Stimulated activated CD8-positive, alpha-beta memory T cell treated with anti-CD3 and anti-CD28 coated beads, Interleukin-4, amount 100 ng/mL, for 4 hours (primary cell): ENCODE measurements at places on chromosomes 13 and 19.

DNA sequence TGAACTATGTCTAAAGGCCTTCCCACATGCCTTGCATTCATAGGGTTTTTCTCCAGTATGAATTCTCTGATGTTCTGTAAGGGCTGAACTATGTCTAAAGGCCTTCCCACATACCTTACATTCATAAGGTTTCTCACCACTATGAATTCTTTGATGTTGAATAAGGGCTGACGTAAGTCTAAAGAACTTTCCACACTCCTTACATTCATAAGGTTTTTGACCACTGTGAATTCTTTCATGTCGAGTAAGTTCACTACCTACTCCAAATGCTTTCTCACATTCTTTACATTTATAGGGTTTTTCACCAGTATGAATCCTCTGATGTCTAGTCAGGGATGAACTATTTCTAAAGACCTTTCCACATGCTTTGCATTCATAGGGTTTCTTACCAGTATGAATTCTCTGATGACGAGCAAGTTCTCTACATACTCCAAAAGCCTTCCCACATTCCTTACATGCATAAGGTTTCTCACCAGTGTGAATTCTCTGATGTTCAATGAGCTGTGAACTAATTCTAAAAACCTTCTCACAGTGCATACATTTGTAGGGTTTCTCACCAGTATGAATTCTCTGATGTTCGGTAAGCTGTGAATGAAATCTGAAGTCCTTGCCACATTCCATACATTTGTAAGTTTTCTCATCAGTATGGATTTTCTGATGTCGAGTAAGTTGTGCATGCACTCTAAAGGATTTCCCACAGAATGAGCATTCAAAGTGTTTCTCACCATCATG lies 19.1 kb upstream of the ZNF260 start:
- DNase-seq, result no peak

DNA sequence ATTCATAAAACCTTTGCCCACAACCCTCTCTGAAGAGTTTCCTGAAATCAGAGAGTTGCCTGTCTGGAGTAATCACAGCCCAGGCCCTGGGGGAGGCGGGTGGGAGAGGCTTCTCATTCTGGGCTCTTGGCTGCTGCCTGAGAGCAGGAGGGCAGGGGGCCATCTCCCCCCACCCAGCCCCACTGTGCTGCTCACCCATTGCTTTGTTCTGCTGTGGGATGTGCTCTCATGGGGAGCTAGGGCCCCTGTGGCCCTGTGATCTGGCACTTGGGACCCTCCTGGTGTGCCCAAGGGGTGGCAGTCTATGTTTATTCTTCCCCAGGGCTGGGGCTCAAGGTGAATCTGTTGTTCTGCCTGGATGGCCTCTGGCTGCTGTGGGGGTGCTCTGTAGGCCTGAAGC lies 6.1 kb downstream of the KCTD15 start:
- DNase-seq, result no peak

- no peak for DNase-seq
Observed at GRCh38 chr13:27627380-27627779, 5.7 kb downstream of the POLR1D start.

DNA sequence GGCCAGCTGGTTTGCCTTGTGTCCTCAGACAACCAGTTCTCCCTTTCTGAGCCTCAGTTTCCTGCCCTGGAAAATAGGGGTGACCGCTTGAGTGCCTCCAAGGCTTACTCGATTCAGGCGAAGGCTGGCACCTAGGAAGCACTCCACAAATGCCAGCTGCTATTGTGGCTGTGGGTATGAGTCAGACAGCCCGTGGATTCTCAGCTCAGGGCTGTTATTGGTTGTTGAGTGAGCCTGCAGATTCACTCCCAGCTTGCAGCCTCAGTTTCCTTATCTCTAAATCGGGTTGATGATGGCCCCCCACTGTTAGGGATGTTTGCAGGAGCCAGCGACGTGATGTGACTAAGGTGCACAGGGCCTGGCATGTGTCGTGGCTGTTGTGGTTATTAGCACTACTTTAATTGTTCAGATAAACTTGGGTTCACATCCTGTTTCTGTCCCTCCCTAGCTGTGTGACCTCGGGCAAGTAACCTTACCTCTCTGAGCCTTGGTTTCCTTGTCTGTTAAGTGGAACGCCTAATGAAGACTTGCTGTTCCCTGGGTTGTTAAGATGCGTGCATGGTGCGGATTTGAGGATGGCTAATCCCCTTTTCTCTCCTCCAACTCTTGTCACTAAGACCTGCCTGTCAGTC lies 2.4 kb downstream of the MARK4 start:
- DNase-seq, result no peak

DNA sequence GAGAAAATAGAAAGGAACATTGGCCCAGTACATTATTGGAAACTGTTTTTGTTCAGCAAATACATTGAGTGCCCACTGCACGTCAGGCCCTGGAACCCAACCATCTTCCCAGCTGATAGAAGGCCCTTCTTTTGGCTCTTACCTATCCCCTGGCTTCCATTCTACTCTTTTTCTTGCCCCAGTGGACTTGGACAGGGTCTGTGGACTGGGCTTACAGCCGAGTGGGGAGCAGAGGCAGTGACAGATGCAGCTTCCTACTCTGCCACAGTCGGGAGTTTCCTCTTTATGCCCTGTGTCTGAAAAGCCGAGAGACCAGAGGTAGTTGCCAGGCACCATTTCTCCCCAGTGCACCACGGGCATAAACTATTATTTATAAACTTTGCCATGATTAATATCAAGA lies 70.4 kb downstream of the ARHGAP35 start:
- no peak for DNase-seq
